ENCODE measurements at places on chromosomes 16 and 17.

DNA sequence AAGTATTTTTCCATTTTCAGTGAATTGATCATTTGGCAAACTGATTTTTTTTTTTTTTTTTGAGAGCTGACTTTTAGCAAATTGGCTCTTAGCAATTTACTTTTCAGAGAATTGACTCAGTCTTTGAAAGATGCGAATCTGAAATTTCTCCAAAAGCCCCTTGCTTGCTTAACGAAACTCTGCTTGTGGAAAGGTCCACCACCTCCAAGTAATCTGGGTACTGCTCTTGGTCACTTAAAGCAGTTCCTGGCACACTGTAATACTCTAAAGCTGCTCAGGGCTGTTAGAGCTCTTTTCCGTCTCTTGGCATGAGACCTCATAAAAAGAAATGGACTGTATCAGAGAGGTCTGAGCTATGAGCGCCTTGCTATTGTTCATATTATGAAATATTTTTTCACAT, 2.9 kb downstream of the GSDMB start:
- DNase-seq, result no peak

DNA sequence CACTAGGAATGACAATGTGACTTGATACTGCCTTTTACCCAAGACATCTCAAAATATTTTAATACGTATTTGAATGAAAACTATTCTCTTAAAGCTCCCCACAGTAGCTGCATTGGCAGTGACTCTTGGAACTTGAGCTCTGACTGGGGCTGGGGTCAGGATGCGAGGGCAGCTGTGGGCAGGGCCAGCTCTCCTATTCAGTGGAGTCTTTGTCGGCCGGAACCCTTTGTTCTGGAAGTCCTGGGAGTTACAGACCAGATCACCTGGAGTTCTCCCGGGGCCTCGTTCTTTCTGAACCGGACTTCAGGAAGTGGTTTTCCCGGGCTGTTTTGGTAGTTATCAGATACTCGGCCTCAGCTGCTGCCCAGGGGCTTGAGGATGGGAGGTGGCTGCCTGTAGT, 84.9 kb downstream of the NPIPB11 start:
- no peak for DNase-seq

DNA sequence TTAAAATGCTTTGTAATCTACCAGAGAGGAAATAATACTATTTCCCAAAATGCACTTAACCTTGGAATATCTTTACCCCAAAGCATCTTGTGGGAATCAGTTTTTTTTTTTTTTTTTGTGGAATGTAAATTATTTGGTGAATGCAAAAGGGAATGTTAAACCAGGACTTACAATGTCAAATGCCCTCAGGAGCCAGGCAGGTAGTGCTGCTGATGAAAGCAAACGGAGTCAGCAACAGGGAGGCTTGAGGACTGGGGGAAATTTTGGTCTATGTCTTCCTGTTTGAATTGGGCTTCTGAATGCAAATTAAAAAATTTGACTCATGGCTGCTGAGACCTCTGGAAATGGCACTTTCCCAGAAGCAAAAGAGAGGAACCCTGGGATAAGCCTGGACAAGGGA, 96.5 kb upstream of the NLRP1 start:
- DNase-seq, result no peak

DNA sequence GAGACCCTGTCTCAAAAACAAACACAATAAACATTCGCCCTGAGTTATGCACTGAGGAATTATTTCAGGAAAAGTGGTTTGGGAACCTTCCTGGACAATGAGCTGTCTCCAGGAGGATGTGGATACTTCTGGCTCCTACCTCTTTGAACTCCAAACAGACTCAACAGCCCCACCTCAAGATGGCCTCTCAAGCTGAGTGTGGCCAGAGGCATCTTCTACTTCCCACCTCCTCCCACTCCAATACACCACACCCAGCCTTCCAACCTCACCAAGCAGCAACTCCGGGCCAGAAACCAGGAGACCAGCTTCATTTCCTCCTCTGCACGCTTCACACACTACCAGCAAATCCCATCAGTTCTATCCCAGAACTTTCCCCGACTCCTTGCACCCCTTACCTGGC, 11.6 kb downstream of the HBQ1 start:
- peak; percentile 11 for DNase-seq

GRCh38 chr16:70430667-70431536, 8.0 kb downstream of the ST3GAL2 start:
- peak; percentile 39 for DNase-seq

GRCh38 chr17:64662774-64663367, 764 bp upstream of the SMURF2 start:
- no peak for DNase-seq

GRCh38 chr17:39341541-39341940, 59.9 kb downstream of the FBXL20 start:
- no peak for DNase-seq

GRCh38 chr16:35134471-35134870, 1675.1 kb downstream of the TP53TG3F start:
- DNase-seq, result no peak

DNA sequence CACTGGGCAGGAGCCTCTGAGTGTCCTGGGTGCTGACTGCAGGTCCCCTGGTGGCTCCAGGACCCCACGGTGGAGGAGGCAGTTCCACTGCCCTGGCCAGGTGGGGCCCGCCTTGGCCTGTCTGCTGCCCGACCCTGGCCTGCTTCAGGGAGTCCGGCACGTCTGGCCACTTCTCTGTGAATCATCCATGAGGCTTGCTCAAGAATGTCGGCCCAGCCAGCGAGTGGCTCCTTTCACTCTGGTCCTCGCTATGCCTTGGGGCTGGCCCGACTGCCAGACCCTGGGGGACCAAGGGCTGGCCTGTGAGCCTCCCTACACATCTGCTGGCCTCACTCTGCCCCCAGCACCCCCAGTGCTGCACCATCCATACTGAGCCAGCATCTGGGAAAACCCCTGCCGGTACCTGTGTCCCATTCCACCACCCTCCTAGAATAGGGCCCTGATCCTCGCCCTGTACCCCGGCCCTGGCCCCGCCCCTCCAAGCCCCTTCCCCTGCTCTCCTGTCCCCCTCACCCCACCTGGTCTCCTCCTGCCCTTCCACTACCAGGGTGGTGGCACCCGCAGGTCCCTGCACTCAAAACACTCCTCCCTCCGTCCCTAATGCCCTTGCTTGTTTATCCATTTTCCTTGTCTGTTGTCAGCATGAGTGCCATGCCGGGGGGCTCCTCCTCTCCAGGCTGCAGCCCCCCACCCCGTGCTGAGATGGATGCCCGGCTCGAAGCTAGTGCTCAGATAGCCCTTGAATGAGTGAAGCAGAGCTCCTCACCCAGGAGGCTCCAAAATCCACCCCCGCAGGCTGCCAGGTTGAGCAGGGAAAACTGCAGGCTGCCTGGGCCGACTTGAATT, 35.5 kb downstream of the ADCY7 start:
- peak; percentile 62 for DNase-seq

DNA sequence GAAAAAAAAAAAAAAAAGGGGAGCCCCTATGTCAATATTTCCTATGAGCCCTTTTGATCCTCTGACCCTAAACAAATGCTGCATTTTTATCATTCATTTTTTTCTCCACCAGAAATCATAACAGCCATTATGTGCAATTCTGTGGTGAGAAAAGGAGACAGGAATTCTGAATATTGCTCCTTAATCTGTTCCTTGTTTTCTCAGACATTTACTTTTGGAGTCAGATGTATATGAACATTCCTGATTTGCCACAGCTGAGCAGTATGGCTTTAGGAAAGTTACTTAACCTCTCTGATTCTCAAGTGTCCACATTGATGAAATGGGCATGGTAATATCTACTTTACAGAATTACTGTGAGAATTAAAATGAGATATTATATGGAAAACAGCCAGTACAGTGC, 144.4 kb downstream of the SKAP1 start:
- no peak for DNase-seq

- DNase-seq, result peak; percentile 93
Measured at GRCh38 chr17:16371742-16372141, 9.1 kb upstream of the UBB start.

DNA sequence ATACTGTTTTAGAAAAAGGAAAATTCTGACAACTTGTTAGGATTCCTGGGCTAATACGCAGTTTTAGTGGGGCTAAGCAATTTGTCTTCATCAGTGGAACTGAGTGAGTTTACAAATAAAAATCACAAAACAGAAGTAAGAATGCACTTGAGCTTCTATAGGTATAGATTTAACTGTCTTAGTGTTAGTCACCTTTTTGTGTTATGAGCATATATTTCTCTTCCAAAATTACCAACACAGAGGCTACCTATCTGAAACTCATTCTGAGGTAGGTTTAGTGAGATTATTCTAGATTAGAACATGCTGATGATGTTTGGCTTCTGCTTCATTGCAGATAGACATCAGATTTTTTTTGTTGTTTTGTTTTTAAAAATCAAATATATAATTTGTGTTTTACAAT, 23.2 kb downstream of the METTL9 start:
- no peak for DNase-seq

GRCh38 chr16:63361032-63361624, 1324.9 kb upstream of the CDH8 start:
- DNase-seq, result peak; percentile 66

GRCh38 chr17:49484588-49484987, 10.5 kb upstream of the NGFR start:
- no peak for DNase-seq

GRCh38 chr16:24010440-24011089, 174.8 kb downstream of the PRKCB start:
- peak; percentile 67 for DNase-seq

GRCh38 chr16:53159781-53160436, 105.1 kb downstream of the CHD9 start:
- DNase-seq, result peak; percentile 67

All from fibroblast of mammary gland (primary cell).